ENCODE measurements at places on chromosomes 7 and 10. TPM values are rescaled to one million over a fixed set of nuclear protein-coding genes. Genes with fewer than 3 reads are reported as not detected.

DNA sequence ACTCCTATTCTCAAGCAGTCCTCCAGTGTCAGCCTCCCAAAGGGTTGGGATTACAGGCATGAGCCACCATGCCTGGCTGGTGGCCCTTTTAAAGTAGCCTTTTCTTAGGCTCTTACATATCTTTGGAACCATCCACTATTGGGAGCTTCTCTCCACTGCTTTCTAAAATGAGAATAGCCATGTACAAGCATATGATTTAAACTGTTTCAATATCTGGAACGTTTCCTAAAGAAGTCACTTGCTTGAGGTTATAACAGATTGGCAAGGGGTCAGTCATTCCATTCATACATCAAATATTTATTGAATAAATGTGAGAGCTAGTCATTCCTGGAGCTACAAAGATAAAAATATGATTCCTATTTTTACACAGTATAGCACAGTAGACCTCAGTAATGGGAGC is 97.4 kb upstream of the LRGUK start:
- no peak for DNase-seq
- peaks cover 23% of the 10 kb centered on the region for H3K4me1 ChIP-seq
- H3K36me3 ChIP-seq, result peaks cover 11% of the 10 kb centered on the region
- H3K27me3 ChIP-seq, result no peaks in the 10 kb centered on the region

- no peak overlapping the region for H3K4me3 ChIP-seq
- DNase-seq, result peak; percentile 18
- H3K4me1 ChIP-seq, result no peaks in the 10 kb centered on the region
- peaks cover 16% of the 10 kb centered on the region for H3K36me3 ChIP-seq
- no peaks in the 10 kb centered on the region for H3K27me3 ChIP-seq
Observed at GRCh38 chr7:762885-763284, 35.8 kb upstream of the PRKAR1B start.

FAM25C gene
- not detected for total RNA-seq

DNA sequence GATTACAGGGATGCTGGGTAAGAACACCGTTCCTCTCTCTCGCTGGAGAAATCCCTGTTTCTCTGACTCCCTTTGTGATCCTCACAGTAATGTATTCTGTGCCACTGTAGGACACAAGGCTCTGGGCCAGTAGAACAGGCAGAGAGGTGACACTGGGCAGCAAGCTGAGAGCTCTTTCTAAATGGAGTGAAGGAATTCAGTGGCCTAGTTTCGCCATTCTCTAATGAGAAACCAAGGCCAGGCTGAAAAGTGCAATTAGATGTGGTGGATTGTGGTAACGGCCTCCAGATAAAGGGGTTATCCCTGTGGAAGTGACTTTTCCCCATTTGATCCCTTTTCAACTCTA is 12.8 kb downstream of the KCTD7 start:
- H3K4me3 ChIP-seq, result no peak overlapping the region
- peaks cover 90% of the 10 kb centered on the region for H3K36me3 ChIP-seq
- H3K27me3 ChIP-seq, result no peaks in the 10 kb centered on the region
- peaks cover 13% of the 10 kb centered on the region for H3K4me1 ChIP-seq
- DNase-seq, result no peak
- H3K27ac ChIP-seq, result no peak overlapping the region

DNA sequence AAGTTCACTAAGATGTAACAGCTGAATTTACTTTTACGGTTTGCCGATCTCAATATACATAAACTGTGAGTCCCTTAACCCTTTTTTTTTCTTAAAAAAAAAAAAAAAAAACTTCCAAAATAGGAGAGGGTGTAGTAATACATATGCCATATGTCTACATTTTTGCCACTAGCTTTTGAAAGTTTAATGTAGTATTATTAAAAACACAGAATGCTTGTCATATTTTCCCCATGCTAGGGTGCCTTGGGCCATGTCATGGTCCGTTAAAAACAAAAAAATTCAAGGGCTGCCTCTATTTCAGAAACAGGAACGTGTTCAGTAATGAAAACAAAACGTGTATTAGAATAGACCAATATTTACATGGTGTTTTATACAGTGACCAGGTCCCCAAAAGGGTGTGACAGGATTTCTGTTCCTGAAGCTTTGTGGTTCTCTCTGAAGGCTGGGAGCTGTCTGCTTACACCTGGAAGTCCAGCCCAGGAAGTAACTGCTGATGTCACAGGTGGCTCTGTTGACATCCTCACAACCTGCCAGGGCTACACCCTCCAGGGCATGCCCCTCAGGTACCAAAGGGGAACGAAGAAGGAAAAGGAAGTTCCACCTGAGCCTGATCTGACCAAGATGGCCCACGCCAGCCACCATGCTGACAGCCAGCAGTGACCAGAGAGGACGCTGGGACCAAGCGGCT is 79.0 kb downstream of the COBL start:
- no peaks in the 10 kb centered on the region for H3K27me3 ChIP-seq
- DNase-seq, result no peak
- no peaks in the 10 kb centered on the region for H3K4me1 ChIP-seq
- H3K4me3 ChIP-seq, result no peak overlapping the region
- no peak overlapping the region for H3K27ac ChIP-seq

- H3K4me3 ChIP-seq, result peak overlapping the region; percentile 69
- no peaks in the 10 kb centered on the region for H3K27me3 ChIP-seq
- no peak for DNase-seq
Observed at GRCh38 chr10:1043532-1043995, 5.4 kb downstream of the IDI1 start.

GRCh38 chr10:2079603-2080078 is 342.3 kb upstream of the ADARB2 start:
- no peak for DNase-seq
- H3K36me3 ChIP-seq, result no peaks in the 10 kb centered on the region
- H3K27me3 ChIP-seq, result peaks cover under 1% of the 10 kb centered on the region

DNA sequence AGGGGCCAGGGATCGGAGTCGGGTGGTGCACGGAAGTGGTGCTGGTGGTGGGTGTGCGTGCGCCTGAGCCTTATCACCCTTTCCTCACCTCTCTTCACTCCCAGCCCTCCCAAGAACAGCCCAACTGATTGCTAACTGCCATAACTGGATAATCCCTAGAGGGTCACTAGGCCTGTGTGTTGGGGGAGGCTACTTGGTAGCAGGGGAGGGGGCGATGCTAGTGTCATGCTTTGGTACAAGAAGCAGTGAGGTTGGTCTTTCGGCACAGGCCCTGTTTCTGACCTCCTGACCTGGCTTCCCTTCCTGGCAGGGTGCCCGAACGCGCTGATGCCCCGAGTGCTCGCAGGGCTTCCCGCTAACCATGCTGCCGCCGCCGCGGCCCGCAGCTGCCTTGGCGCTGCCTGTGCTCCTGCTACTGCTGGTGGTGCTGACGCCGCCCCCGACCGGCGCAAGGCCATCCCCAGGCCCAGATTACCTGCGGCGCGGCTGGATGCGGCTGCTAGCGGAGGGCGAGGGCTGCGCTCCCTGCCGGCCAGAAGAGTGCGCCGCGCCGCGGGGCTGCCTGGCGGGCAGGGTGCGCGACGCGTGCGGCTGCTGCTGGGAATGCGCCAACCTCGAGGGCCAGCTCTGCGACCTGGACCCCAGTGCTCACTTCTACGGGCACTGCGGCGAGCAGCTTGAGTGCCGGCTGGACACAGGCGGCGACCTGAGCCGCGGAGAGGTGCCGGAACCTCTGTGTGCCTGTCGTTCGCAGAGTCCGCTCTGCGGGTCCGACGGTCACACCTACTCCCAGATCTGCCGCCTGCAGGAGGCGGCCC is 652 bp downstream of the KAZALD1 start:
- no peak overlapping the region for H3K27ac ChIP-seq
- peak; percentile 41 for DNase-seq
- H3K27me3 ChIP-seq, result peaks cover 39% of the 10 kb centered on the region
- H3K4me1 ChIP-seq, result peaks cover 52% of the 10 kb centered on the region

DNA sequence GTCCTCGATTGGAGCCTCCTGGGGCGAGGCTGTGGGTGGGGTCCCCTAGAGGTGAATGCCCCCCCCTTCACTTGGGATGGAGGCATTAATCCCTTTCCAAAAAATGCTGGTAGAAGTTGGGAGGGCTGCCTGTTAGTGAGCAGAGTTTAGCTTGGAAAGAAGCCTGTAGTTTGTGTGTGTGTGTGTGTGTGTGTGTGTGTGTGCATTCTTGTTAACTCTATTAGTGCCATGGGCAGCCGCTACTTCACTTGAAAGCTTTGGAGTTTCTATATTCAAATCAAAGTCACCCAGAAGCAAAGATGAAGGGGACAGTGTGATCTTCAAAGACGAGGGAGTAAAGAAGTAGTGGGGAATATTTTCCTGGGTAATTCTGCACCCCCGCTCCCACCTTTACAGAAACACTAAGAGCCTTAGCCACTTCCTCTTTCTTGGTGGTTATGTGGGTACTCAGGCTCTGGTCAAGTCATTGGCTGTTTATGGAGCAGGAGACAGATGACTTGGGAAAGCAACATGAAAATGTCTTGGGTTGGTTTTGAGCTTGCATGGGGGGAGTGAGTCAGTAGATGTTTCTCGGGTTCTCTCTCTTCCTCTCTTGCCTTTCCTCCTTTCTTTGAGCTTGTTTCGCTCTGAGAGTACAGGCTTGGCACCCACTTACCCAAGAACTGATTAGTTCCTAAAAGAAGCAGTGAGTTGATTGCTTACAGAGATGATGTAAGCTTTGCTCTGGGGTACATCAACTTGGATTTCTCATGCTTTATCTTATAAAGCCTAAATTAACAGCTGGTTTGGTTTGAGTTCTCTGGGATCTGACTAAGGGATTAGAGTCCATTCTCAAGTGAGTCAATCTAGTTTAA is 35.9 kb downstream of the TCF7L2 start:
- DNase-seq, result no peak
- no peak overlapping the region for H3K27ac ChIP-seq
- H3K4me3 ChIP-seq, result no peak overlapping the region
- peaks cover 2% of the 10 kb centered on the region for H3K36me3 ChIP-seq

GRCh38 chr10:132713421-132714095 is 72.4 kb downstream of the NKX6-2 start:
- no peak overlapping the region for H3K27ac ChIP-seq
- no peak for DNase-seq
- H3K4me1 ChIP-seq, result no peaks in the 10 kb centered on the region
- no peaks in the 10 kb centered on the region for H3K36me3 ChIP-seq

GRCh38 chr7:16046041-16046440 is 359.6 kb upstream of the MEOX2 start:
- DNase-seq, result no peak
- H3K36me3 ChIP-seq, result no peaks in the 10 kb centered on the region
- H3K27ac ChIP-seq, result no peak overlapping the region
- no peaks in the 10 kb centered on the region for H3K27me3 ChIP-seq
- H3K4me1 ChIP-seq, result no peaks in the 10 kb centered on the region
- no peak overlapping the region for H3K4me3 ChIP-seq

- H3K4me3 ChIP-seq, result no peak overlapping the region
- H3K4me1 ChIP-seq, result no peaks in the 10 kb centered on the region
- H3K36me3 ChIP-seq, result no peaks in the 10 kb centered on the region
- no peak for DNase-seq
- no peaks in the 10 kb centered on the region for H3K27me3 ChIP-seq
- no peak overlapping the region for H3K27ac ChIP-seq
Observed at GRCh38 chr7:87413951-87414793, 61.3 kb downstream of the ABCB4 start.

DNA sequence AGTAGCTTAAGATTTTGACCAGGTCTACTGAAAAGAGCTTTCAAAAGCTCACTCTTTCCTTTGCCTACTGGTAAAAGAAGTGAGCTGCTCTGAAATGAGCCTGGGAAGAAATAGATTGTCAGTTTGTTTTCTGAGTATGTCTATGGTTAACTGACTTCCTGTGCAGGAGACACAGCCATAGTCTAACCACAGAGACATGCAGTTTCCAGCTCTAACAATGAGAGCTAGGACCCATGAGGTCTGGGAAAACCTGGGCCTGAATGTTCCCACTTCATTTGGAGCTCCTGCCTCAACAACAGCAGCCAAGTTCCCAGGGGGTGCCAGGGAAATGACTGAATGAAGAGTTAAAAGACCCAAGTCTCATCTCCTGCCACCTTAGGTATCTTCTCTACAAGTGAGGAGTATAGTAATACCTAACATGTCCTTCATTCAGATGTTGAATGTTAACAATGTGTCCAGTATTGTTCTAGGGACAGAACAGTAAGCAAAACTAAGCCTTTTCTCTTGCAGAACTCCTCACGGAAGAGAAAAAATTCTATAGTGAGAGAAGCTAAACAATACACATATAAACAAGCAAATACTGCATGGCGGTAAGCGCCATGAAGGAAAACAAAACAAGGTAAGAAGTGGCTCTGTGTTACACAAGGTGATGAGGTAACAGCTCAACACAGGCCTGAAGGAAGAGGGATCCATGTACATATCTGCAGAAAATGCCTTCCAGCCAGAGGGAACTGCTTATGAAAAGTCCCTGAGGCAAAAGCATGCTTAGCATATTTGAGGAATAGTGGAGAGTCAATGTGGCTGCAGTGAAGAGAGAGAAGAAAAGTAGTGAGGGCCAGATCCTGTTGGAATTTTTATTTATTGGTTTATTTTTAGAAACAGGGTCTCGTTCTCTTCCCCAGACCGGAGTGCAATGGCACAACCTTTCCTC is 26.4 kb upstream of the ANKRD1 start:
- H3K27ac ChIP-seq, result peak overlapping the region; percentile 15
- peaks cover 11% of the 10 kb centered on the region for H3K4me1 ChIP-seq
- H3K4me3 ChIP-seq, result no peak overlapping the region
- no peak for DNase-seq

GRCh38 chr10:83881661-83882060 is 257.6 kb upstream of the GHITM start:
- no peak overlapping the region for H3K4me3 ChIP-seq
- no peak for DNase-seq
- H3K4me1 ChIP-seq, result peaks cover 3% of the 10 kb centered on the region
- H3K36me3 ChIP-seq, result no peaks in the 10 kb centered on the region
- H3K27ac ChIP-seq, result no peak overlapping the region

ABCB1 gene
- total RNA-seq, result 56.3 TPM

GRCh38 chr7:53947732-53948131 is 594.4 kb upstream of the VSTM2A start:
- H3K27ac ChIP-seq, result no peak overlapping the region
- DNase-seq, result no peak
- no peaks in the 10 kb centered on the region for H3K27me3 ChIP-seq
- H3K4me3 ChIP-seq, result no peak overlapping the region

DNA sequence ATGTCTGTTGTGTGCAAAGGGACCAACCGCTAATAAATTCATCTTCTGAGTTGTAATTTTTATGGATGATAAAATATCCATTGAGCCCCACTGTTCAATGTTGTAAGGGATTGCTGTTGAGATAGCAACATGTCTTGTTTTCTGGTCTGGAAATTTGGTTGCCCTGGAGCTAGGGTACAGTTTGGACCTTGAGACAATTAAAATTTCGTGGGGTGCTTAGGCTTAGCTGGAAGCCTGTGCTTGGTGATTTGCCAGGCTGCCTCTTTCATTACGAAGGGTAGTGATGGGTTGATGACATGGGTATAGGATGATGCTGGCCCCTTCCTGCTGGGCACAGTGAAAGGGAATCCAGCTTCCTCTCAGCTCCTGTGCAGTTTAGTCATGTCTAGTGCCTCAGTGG is 43.6 kb downstream of the PLCE1 start:
- H3K27me3 ChIP-seq, result peaks cover 8% of the 10 kb centered on the region
- no peaks in the 10 kb centered on the region for H3K36me3 ChIP-seq
- DNase-seq, result no peak
- no peak overlapping the region for H3K4me3 ChIP-seq
- H3K27ac ChIP-seq, result no peak overlapping the region

RBP4 gene
- total RNA-seq, result not detected

GRCh38 chr10:8065651-8066050 is 11.2 kb downstream of the GATA3 start:
- no peaks in the 10 kb centered on the region for H3K27me3 ChIP-seq
- H3K4me1 ChIP-seq, result peaks cover 69% of the 10 kb centered on the region
- H3K36me3 ChIP-seq, result peaks cover 43% of the 10 kb centered on the region
- DNase-seq, result no peak
- H3K4me3 ChIP-seq, result no peak overlapping the region

GRCh38 chr10:97071496-97071895 is 114.3 kb downstream of the SLIT1 start:
- no peak for DNase-seq
- no peaks in the 10 kb centered on the region for H3K36me3 ChIP-seq
- H3K27me3 ChIP-seq, result peaks cover 27% of the 10 kb centered on the region
- H3K4me3 ChIP-seq, result no peak overlapping the region
